ENCODE measurements at places on chromosomes 2 and 18.

DNA sequence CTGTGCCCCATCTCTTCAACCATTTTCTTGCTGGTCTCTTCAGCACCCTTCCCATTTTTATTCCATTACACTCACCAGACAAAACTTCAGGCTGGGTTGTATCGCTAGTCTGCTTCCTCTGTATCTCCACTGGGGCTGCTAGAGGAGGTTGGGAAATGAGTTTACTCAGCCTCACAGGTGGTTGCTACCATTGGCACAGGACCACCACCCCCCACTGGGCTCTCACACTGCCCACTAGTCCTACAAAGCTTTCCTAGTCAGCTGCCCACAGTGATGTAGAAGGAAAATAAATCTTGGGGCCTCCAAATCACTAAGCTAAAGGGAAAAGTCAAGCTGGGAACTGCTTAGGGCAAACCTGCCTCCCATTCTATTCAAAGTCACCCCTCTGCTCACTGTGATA, 12.3 kb upstream of the IL1B start:
- no peak for DNase-seq

GRCh38 chr18:78125206-78125896, 854.3 kb upstream of the SALL3 start:
- DNase-seq = no peak

- DNase-seq = no peak
Measured at GRCh38 chr18:709771-710170, 2.7 kb downstream of the ENOSF1 start.

DNA sequence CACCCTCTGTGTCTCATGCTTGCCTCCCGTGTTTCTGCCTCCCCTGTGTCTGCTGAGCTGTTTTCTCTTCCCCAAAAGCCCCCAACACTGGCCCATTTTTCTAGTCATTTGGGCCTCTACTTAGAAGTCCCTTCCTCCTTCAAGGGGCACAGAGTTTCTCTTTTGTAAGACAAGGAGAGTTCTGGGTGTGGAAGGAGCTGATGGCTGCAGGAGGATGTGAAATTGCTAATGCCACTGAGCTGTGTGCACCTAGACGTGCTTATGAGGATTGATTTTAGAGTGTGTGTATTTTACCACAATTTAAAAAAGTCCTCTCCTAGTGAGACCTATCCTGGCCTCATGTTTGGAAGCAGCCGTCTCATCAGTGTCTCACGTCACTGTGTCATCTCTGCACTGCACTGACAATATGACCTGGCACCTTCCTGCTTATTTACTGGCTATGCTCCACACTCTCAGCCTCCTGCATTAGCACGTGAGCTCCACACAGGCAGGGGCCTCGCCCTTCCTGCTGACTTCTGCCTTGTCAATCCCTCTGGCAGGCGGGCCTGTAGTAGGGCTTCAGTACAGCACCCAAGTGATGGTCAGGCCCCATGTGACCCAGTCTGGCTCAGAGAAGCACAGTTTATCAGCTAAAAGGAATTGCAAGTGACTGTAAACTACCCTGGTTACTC, 8.0 kb upstream of the MBP start:
- no peak for DNase-seq

GRCh38 chr2:36951574-36951973, 14.8 kb downstream of the STRN start:
- no peak for DNase-seq

GRCh38 chr18:48052842-48053241, 122.4 kb upstream of the SMAD2 start:
- DNase-seq = no peak

DNA sequence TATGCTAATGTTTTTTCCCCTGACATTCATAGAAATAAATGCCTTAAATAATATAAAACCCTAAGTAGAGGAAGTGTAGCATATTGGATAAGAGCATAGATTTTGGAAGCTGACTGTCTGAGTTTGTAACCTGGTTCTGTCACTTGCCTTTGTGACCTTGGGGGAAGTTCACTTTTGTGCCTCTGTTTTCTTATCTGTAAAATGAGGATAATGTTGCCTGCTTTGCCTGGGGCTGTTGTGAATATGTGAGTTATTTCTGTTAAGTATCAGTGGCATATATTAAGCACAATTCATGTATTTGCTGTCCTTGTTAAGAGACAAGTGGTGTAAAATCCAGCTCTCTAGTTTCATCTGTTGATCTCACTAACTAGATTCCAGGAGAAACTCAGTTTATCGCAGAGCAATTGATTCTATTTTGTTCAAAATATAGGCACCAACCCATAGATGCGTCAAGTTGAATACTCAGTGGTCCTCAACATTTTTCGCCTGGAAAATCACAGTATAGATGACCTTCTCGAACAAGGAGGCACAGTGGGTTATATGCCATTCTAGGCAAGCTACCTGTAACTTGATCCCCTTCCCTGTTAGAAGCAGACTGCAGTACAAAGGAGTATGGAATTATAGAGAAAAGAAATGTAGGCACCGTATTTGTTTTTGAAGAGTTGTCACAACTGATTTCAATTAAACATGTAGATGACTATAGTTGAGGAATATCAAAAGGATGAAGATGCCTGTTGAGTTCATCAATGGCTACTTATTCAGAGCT, 67.0 kb downstream of the SOCS6 start:
- DNase-seq = no peak

DNA sequence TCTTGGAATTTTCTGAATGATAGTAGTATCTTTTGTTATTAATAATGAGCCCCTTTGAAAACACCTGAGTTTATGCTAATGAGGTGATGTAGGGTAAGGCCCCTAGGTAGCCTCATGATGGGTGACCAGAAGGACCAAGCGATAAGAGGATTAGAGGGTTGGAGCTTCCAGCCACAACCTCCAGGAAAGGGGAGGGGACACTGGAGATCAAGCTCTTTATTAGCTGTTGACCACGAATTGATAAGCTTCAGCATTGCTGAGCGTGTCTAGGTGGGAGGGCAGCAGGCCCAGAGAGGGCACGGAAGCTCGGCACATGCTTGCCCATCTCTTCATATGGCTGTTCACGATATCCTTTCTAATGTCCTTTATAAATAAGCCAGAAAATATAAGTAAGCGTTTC, 39.0 kb downstream of the KIAA2012 start:
- DNase-seq = no peak

GRCh38 chr18:38718365-38718901, 1152.8 kb upstream of the CELF4 start:
- DNase-seq = no peak

DNA sequence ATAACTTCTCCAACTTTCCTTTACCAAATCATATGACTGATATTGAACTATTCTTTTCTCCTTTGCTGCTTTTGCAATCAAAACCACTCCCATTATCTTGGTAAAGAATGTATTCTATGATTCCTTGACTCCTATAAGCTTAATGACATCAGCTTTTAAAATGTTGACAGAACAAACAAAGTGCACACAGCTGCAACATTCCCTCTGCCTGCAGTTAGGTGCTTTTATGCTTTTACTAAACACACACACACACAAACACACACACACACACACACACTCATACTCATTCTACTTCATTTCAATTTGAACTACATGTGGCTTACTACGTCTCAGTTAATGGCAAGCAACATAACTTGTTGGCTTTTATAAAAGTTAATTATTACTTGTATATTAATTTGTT, 946.6 kb downstream of the DPP10 start:
- no peak for DNase-seq

GRCh38 chr2:9945596-9945995, 5.9 kb upstream of the GRHL1 start:
- no peak for DNase-seq

DNA sequence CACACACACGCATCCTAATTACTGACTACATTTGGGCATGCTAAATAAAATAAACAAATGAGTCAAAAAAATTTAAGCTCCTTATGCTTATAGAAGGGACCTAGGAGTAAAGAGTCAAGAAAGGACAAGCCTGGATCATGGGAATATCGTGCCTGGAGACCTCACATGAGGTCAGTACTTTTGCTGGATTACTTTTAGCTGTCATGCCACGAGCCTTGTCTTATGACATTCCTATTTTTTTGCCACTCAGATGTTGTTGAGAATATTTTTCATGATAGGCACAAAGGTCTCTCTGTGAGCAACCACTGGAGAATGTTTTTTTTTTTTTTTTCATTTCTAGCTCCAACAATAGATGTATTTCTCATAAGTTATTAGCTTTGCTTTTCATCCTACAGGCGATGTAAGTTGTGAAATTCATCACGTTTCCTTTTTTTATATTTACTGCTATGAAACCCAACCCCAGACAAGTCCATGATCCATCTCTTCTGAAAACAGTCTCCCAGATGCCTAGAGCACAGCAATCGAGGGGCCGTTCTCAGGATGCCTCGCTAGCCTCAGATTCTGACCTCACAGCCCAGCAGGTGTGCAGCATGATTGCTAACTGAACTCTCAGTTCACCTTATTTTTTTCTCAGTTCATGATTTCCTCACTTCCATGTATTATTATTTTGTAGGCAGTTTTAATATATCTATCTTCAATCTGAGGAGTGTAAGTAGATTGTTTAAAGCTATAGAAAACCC, 464.5 kb downstream of the IRS1 start:
- no peak for DNase-seq

DNA sequence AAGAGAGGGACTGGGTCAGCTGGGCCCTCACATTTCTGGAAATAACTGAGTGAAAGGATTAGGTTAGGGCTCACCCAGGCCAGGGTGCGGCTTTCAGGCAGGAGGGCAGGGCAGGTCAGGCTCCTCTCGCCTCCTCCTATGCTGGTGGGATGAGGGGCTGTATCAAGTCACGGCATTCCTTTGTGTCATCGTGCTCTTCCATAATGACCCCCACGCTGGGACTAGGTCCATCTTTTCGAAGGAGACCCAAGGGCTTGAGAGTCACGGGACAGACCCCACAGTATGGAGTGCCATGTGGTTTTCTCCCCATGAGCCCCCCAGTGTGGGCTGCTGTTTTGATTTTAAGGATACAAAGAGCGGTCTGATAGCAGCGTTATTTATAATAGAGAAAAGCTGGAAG, 137.8 kb upstream of the COPS8 start:
- no peak for DNase-seq

DNA sequence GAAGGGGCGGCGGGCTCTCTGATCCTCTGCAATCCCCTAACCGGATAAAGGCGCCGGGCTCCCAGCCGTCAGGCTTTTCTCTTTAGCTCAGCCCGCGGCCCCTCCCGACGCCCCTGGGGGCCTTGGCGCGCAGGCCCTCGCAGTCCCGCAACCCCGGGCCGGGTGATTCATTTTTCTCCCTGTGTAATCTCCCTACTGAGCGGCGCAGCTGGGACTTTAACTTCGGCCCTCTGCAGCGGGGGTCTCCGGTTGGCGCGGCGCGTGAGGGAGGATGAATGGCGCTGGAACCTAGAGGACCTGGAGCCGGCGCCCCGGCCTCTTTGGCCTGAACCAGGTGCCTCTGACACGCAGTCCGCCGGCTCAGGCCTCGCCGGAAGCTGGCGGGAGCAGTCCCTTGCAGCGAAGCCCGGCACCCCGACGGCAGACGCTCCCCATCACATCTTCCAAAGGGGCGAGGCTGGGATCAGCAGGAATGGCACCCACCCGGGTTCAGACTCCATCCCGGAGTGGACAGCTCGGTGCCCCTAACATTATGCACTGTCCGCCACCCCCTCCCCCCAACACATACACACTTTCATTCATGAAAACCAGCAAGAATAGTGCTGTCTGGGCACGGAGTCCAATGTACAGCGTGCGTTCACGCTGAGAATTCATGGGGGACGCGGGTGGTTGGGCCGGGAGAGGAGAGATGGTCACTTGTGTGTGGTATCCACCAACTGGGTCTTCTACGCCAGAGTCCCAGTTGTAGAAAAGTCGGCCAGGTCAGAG, 1.2 kb downstream of the CNGA3 start:
- no peak for DNase-seq

- no peak for DNase-seq
Measured at GRCh38 chr2:65354773-65355172, 77.6 kb downstream of the SPRED2 start.

DNA sequence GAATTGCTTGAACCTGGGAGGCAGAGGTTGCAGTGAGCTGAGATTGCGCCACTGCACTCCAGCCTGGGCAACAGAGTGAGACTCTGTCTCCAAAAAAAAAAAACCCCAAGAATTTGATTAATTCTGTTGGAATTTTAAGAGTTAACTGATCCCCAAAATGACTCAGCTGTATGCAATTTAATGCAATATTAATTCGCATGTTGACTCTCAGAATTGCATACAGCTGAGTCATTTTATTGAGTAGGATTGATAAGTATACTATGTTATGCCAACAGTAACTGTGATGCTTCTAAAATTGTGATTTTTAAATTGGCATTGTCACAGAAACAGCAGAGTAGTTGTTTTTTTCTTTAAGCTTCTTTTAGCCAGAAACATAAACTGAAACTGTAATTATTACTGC, 19.6 kb downstream of the MSH2 start:
- no peak for DNase-seq

GRCh38 chr2:46816846-46817726, 98.5 kb downstream of the MCFD2 start:
- no peak for DNase-seq

DNA sequence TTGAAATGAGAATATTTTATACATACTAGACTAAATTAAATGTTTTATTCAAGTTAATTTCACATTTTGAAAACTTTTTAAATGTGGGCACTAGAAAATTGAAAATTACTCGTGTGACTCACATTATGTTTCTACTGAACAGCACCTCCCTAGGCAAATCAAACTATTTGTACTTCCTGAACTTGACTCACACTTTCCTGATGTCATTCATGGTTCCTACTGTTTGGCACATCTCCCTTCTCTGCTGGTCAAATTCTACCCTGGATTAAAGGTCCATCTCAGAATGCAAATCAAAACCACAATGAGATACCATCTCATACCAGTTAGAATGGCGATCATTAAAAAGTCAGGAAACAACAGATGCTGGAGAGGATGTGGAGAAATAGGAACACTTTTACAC, 16.7 kb downstream of the LHCGR start:
- DNase-seq = no peak

DNA sequence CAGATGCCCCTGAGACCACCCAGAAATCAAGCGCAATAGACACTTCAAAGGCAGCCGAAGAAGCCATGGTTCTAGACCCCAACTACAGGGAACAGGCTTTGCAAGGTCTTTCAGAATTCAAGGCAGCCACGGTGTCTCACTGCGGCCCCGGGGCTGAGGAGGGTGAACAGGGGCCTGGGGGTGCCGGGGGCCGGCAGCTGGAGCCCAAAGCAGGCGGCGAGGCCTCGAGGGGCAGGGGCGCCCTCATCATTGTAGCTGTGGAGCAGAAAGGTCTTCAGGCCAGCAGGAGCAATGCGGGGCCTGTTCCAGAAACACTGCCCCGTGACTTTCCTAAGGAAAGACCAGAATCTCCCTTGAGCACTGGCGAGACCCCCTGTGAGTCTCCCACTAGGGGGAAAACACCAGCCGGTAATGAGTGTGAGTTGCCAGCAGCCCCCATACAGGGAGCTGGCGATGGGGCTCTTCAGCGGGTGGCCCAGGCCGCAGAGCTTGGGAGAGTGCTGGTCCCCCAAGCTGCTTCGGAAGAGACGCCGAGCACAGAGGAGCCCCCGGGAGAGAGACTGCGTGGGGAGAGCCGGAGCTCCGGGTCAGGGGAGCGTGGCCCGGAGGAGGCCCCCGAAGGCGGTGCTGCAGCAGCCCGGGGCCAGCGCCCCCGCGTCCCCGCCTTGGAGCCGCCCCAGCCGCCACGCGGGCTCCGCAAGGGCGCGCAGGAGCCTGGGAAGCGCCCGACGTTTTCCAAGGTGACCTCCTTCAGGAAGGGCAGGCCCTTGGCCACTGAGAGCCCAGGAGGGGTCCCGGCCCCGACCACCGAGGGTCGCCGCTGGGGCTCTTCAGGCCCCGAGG, 79.1 kb downstream of the ARHGEF4 start:
- no peak for DNase-seq

All from stimulated activated naive CD8-positive, alpha-beta T cell treated with anti-CD3 and anti-CD28 coated beads, Interleukin-15, Interleukin-2, amounts not matched to agents 100 U/mL and 50 U/mL, for 24 hours (primary cell).